Tibial nerve (tissue), 4 donors: ENCODE measurements at places on chromosomes 6 and 20. TPM values are rescaled to one million over a fixed set of nuclear protein-coding genes. Genes with fewer than 3 reads are reported as not detected.

- DNase-seq = no peak
Measured at GRCh38 chr6:89184344-89184743, 32.8 kb downstream of the GABRR1 start.

GRCh38 chr6:150056916-150057315 lies 12.0 kb downstream of the ULBP3 start:
- no peak for DNase-seq

- DNase-seq = no peak
Measured at GRCh38 chr20:846894-847278, 13.4 kb downstream of the FAM110A start.

GRCh38 chr6:6804843-6805615 lies 216.5 kb downstream of the LY86 start:
- no peak for DNase-seq

GRCh38 chr6:37354526-37355384 lies 972 bp downstream of the RNF8 start:
- no peak for DNase-seq

DNA sequence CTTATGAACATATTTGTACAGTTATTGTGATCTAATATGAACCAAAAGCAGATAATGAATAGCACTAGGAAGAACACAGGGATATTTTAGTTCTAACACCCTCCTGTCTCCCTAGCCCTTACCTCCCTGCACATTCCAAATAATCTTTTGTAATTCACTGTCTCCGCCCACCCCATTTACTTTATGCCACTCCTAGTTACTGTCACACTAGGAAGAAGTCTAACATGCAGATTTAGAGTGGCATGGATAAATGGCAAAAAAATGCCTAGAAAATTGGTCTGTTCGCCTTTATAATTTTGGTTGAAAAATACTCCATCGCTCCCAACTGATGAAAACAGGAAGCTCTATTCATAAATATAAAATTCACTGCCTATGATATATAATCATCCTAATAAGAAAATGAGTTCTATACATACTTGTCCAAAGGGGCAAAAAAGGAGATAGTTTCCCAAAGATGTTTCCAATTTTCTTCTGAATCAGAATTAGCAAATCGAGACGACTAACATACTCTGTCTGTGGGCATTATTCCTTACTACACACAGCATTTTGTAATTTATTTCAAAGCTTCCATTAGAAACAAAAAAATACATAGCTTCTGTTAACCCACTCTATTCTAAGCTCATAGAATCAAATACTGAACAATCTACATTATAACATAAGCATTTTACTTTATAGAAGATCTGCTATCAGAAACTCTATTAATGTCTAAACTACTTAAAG lies 1.3 kb upstream of the RUNX2 start:
- DNase-seq = no peak

DNA sequence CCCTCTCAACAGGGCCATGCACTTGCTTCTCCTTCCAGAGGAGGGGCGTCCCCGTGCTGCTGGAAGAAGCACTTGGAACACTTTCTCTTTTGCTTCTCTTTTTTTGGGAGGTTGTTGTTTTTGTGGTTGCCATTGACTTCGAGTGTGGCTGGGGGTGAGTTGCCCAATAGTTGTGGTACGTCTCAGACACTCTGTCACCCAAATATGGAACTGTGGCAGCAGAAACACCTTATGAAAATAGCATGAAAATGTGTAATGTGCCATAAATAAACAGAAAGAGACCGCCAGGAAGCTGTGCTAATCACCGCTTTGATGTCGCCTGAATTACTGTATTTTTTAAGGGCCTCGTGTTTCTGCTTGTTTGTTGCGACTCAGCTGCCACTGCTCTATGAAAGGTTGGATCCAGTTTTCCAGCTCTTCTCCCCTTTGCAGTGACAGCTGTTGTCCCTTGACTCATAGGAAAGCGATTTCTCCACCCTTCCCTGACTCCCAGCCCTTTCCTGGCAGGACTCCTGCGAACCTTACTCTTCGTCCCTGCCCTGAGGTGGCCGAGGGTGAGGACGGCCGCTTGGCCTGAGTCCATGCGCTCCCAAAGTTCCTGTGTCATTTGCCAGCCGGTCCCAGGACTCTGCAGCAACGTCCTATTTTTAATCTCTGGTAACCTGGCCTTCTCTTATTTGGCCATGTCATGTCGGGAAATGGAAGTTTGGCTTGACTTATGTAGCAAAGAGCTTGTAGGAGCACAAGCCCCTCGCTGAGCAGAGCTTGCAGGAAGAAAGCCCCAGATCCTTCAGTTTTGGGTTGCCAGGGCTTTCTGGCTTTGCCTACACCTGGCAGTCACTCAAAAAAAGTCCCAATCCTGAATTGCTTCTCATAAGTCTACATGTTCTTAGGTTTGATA lies 694.6 kb downstream of the QKI start:
- no peak for DNase-seq

CCN5 gene
- 84.0 TPM for total RNA-seq

PRR18 gene
- 0.21 TPM for total RNA-seq

GJA10 gene
- not detected for total RNA-seq

KCNB1 gene
- 7.6 TPM for total RNA-seq

DNA sequence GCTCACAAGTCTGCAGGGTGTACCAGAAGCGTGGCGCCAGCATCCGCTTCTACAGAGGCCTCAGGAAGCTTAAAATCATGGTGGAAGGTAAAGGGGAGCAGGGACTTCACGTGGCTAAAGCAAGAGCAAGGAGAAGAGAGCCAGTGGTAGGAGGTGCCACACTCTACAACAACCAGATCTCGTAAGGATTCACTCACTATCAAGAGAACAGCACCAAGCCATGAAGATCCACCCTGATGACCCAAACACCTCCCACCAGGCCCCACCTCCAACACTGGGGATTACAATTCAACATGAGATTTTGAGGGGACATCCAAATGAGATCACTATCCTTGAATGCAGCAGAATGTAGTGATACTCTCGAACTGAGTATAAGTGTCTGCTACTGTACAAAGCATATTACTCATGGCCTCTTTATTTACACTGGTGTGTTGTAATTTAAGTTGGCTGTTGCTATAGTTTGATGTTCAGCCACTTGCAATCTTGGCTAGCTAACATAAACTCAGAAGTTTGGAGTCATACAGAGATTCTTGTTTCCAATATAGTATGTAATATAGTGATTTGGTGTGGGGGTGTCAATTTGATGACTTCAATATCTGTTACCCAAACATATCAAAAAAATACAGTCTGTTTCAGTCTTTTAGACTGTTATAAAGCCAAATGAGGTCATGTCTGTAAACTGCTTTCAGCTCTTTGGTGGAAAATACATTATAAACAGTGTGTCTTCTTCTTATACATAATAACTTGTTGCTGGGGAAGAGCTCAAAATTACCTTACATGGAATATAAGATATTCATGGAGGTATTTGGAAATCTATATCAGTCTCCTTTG lies 39.4 kb upstream of the MYLIP start:
- no peak for DNase-seq

DNA sequence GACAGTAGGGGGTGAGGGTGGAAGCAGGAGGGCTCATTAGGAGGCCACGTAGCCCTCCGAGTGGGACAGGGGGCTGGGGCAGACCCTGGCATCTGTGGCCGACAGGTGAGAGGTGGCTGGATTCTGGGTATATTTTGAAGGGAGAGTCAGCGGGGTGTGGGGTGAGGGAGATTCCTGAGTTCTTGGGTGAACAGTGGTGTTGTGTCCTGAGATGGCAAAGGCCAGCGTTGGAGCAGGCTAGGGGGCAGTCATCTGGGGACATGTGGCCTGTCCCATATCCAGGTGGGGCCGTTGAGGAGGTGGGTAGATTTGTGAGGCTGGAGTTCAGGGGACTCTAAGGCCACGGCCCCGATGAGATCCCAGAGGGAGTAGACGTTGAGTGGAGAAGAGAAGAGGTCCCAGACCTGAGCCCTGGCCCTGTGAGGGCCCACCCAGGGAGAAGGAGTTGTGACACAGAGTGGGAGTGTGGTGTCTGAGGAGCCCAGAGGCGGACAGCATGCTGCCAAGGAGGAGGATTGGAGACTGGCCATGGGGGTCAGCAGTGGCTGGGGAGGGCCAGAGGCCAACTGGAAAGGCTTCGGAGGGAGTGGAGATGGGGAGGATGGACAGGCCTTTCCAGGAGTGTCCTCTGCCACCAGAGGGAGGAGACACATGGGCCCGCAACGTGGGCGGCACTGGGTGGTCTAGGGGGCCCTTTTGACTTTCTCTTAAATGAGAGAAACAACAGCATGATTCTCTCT lies 19.6 kb downstream of the PACSIN1 start:
- DNase-seq = no peak

DNA sequence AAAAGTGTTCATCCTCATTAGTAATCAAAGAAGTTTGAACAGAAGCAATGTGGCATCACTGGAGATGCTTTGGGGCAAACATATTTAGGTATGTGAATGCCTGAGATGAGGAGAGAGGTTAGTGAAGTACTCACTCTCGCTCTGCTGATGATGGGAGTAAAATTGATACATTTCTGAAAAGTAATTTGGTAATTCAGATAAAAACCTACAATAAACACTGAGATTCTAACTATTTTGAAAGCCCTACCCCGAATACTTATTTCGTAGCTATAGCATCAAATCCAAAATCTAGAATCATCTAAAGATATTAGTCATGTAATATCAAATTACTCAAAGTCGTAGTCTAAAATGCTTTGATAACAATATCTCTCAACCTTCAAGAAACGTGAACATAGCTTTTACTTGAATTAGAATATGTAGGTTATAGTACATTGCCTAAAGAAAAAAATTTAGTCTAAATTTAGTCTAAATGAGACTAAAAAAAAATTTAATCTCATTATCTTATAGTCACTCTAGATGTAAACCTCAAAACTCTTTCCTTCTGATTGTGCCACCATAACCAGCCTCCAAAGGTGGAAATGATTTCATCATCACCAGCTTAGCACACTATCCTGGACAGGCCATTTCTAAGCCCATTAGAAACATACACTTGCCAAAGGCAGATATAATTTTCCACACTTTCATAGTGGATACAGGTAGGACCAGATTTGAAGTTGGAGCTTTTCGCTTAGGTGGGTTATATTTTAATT lies 232.5 kb upstream of the TAB2 start:
- DNase-seq = no peak

DNA sequence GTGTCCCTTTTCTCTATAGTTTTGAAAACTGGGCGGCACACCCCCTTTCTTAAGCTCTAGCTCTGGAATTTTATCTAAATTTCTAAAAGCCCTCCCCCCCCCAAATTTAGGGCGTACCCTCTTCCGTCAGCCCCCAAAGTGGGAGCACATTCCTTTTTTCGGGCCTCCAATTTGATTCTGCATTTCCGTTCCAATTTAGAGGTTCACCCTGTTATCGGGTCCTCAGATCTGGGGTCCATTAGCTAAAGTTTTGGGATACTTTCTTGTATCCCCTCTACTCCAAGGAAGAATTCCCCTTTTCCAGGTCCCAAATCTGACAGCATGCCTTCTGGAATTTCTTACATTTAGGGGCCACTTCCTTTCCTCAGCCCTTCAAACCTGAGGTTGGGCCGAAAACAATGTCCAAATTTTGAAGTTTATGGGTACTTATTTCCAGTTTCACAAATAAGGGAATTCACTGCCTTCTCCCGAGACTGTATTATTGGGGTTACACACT lies 796 bp downstream of the PHF20 start:
- DNase-seq = no peak

DNA sequence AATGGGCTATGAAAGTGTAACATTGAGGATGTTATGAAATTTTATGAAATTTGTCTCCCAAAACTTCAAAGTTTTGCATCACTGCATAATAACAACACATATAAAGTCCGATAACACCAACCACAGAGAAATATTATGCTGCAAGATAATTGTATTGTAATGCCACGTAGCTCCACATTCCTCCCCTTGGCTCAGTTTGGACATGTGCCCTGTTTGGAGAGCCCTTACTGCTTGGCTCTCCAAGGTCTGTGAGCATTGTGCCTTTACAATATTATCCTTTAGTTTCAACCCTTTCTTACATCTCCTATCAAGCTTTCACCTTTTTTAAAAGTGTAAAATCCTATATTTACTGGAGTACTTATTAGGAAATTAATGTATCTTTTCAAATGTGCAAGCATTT lies 10.8 kb downstream of the HBS1L start:
- no peak for DNase-seq

GRCh38 chr6:142306736-142307135 lies 4.9 kb downstream of the ADGRG6 start:
- DNase-seq = no peak

- DNase-seq = no peak
Measured at GRCh38 chr20:57986666-57987065, 241.8 kb downstream of the ANKRD60 start.

PSORS1C2 gene
- not detected for total RNA-seq

GRCh38 chr20:5197270-5197827 lies 70.5 kb downstream of the CDS2 start:
- no peak for DNase-seq

EEF1A2 gene
- total RNA-seq = not detected

- DNase-seq = no peak
Measured at GRCh38 chr6:136077834-136078576, 172.1 kb downstream of the MTFR2 start.

GRCh38 chr6:166502453-166502852 lies 84.0 kb downstream of the RAMACL start:
- no peak for DNase-seq

DNA sequence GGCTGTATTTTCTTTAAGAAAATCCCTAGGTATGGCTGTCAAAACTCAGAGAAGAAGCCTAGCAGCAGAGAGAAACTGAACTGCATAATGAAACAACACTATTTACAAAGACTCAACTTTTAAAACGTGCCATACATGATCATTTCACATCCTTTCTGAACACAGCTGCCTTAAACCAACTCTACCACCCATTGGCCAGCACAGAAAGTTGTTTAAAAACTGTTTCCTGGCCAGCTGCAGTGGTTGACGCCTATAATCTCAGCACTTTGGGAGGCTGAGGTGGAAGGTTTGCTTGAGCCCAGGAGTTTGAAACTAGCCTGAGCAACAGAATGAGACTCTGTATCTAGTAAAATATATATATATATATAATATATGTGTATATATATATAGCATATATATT lies 336.4 kb upstream of the SOX4 start:
- no peak for DNase-seq

DNA sequence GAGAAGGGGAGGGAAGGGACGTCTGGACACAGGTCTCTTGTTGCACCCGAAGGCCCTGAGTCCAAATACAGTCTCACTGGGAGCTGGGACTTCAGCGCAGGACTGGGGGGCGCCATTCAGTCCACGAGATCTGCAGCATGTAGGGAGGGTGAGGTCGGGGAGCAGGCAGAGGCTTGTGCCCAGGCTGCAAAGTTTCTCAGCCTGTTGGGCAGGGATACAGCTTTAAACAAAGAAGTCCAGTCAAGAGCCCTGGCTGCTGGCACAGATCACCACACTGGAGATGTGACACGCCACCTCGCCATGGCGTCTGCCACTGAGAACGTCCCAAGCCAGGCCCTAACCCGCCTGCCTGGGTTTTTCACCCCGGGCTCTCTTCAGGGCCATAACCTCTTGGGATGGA lies 256.6 kb downstream of the DLL1 start:
- DNase-seq = no peak
